ENCODE measurements at places on chromosomes 7 and 10. TPM values are rescaled to one million over a fixed set of nuclear protein-coding genes. Genes with fewer than 3 reads are reported as not detected.

DNA sequence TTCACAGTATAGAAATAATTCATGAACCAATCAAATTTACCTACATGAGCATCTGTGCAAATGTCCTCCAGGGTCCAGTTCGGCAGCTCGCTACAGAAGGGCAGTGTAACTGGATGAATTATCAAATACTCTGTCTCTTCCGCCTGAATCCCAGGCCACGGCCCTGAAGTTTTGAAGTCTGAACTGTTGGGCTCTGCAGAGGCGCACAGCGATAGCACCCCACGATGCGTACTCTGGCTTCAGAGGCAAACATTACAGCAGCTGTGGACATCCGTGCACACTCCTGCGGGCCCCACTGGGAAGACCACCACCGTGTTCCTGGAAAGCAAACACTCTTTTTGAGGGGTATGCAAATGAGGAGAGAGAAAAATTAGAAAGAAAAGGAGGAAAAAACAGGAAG, 259.8 kb upstream of the TCERG1L start:
- no peak for DNase-seq
- H3K36me3 ChIP-seq, result no peaks in the 10 kb centered on the region
- H3K4me3 ChIP-seq, result no peak overlapping the region
- no peaks in the 10 kb centered on the region for H3K4me1 ChIP-seq
- H3K27ac ChIP-seq, result peak overlapping the region; percentile 28
- no peaks in the 10 kb centered on the region for H3K27me3 ChIP-seq

DNA sequence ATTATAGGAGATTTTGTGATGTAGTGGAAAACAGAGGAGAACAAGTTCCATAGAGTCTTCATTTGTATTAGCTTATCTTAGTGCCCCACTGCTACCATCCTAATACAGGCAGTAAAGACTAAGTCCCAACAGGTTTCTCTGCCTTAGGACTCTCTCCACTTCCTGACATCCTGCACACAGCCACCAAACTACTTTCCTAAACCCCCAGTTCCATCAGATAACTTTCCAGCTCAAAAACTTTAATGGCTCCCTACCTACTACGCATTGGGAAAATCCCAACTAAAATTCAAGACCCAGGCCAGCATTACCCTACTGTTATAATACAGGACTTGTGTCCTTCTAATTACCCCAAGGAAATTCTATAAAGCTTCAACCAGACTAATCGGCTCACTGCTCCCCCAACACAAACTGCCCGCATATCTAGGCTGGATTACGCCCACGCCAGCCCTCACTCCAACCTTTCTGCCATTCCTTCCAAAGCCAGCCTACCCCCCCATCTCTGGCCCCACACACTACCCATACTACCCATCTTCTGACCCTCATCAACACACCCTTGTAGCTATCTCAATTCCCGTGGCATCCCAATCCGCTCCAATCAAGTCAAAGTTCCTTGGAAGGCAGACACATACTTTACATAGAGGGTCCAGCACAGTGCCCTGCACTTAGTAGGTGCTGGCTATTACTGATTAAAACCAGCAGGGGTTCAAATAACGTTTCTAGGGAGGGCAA, 1.4 kb downstream of the IDE start:
- H3K36me3 ChIP-seq, result peaks cover 2% of the 10 kb centered on the region
- H3K27ac ChIP-seq, result peak overlapping the region; percentile 57
- peak overlapping the region; percentile 90 for H3K4me3 ChIP-seq
- no peaks in the 10 kb centered on the region for H3K27me3 ChIP-seq
- no peak for DNase-seq
- H3K4me1 ChIP-seq, result peaks cover 37% of the 10 kb centered on the region

- peaks cover 8% of the 10 kb centered on the region for H3K36me3 ChIP-seq
- H3K4me1 ChIP-seq, result no peaks in the 10 kb centered on the region
- no peaks in the 10 kb centered on the region for H3K27me3 ChIP-seq
- no peak overlapping the region for H3K27ac ChIP-seq
Observed at GRCh38 chr10:18601321-18601720, 50.1 kb downstream of the NSUN6 start.

Gene DNAH11
- total RNA-seq, result 0.63 TPM

- H3K4me3 ChIP-seq, result no peak overlapping the region
- peaks cover 29% of the 10 kb centered on the region for H3K27me3 ChIP-seq
- H3K36me3 ChIP-seq, result no peaks in the 10 kb centered on the region
- DNase-seq, result no peak
- H3K4me1 ChIP-seq, result peaks cover 8% of the 10 kb centered on the region
Observed at GRCh38 chr10:26242706-26243350, 26.3 kb downstream of the GAD2 start.

GRCh38 chr7:65892835-65893234, 20.0 kb downstream of the VKORC1L1 start:
- H3K4me1 ChIP-seq, result peaks cover 4% of the 10 kb centered on the region
- no peak overlapping the region for H3K27ac ChIP-seq
- peaks cover 2% of the 10 kb centered on the region for H3K36me3 ChIP-seq

GRCh38 chr10:49521062-49521461, 17.9 kb downstream of the ERCC6 start:
- peaks cover 12% of the 10 kb centered on the region for H3K4me1 ChIP-seq
- peaks cover 11% of the 10 kb centered on the region for H3K36me3 ChIP-seq
- no peak overlapping the region for H3K27ac ChIP-seq
- H3K27me3 ChIP-seq, result no peaks in the 10 kb centered on the region
- H3K4me3 ChIP-seq, result no peak overlapping the region

Gene TMEM72
- total RNA-seq, result not detected

Gene CCL24
- not detected for total RNA-seq

DNA sequence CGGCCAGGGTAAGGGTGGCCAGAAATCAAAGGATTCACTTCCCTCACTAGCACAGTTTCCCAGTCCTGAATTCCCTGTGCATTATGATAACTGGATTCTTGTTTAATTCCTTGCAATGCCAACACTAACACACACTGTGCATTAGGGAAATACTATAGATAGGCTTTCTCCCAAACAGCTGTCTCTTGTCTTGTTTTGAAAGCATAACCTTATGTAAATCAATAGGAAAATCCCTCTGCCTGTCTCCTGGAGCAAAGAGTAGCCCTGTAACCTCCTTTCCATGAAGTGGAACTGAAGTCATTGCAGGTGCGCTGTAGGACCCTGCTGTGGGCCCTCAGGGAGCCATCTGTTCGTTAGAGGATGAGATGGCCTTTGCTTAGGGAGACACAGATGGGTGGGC, 82.8 kb upstream of the FAM171A1 start:
- H3K27me3 ChIP-seq, result no peaks in the 10 kb centered on the region
- DNase-seq, result no peak
- H3K4me1 ChIP-seq, result peaks cover 14% of the 10 kb centered on the region
- H3K4me3 ChIP-seq, result no peak overlapping the region
- no peak overlapping the region for H3K27ac ChIP-seq

DNA sequence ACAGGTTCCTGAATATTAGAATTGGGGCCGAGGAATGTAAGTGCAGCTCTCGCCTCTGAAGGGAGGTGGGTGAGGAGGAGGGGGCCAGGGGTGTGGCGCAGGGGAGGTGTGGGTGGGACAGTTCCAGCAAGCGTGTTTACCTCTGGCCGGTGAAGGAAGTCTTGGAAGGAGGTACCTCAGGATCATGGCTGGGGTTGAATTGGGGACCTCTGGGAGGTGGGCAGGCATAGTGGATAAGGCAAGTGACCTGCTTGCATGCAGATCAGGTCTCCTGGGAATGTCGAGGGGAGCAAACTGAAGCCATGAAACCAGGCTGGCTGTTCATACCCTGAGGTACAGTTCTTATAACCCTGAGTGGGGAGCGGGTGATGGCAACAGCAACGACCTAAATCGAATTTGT, 2.0 kb downstream of the ZNF775 start:
- no peak for DNase-seq
- peaks cover 83% of the 10 kb centered on the region for H3K4me1 ChIP-seq
- peak overlapping the region; percentile 99 for H3K4me3 ChIP-seq

DNA sequence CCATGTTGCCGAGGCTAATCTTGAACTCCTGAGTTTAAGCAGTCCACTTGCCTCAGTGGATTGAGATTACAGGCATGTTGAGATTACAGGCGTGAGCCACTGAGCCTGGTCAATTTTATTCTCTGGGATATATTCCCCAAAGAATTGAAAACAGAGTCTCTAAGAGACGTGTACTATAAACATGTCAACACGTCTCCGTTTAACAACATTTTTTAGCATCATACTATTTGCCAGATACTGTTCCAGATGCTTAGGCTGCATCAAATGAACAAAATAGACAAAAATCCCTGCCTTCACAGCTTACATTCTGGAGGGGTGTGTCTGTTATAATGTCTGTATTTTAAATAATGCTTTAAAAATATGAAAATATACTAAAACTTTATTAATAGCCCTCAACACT, 54.1 kb upstream of the PRKG1 start:
- H3K36me3 ChIP-seq, result no peaks in the 10 kb centered on the region
- H3K27ac ChIP-seq, result no peak overlapping the region
- H3K4me1 ChIP-seq, result no peaks in the 10 kb centered on the region
- no peak overlapping the region for H3K4me3 ChIP-seq
- DNase-seq, result no peak

GRCh38 chr7:8613191-8613590, 179.8 kb downstream of the NXPH1 start:
- no peaks in the 10 kb centered on the region for H3K36me3 ChIP-seq
- peaks cover 2% of the 10 kb centered on the region for H3K27me3 ChIP-seq
- H3K4me1 ChIP-seq, result no peaks in the 10 kb centered on the region
- no peak overlapping the region for H3K27ac ChIP-seq
- no peak overlapping the region for H3K4me3 ChIP-seq

Gene GPR26
- not detected for total RNA-seq

DNA sequence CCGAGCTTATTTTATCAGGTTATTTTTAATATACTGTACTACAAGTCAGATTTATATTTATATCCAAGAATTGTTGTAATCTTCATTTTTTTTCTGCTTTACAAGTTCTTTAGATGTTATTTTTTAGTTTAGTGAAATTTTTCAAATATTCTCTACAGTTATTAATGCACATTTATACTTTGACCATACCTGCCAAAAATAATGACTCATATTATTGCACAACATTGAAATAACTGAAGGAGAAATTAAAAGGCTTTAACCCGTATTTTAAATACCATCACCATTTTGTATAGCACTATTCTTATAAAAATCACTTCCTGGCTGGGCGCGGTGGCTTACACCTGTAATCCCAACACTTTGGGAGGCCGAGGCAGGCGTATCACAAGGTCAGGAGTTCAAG, 278.5 kb downstream of the BICC1 start:
- no peak overlapping the region for H3K4me3 ChIP-seq
- no peaks in the 10 kb centered on the region for H3K27me3 ChIP-seq
- H3K36me3 ChIP-seq, result no peaks in the 10 kb centered on the region
- no peak overlapping the region for H3K27ac ChIP-seq

GRCh38 chr7:138886501-138886917, 88.5 kb upstream of the ATP6V0A4 start:
- no peak overlapping the region for H3K4me3 ChIP-seq
- H3K27ac ChIP-seq, result no peak overlapping the region
- H3K27me3 ChIP-seq, result no peaks in the 10 kb centered on the region
- peaks cover 35% of the 10 kb centered on the region for H3K4me1 ChIP-seq
- peak; percentile 45 for DNase-seq

DNA sequence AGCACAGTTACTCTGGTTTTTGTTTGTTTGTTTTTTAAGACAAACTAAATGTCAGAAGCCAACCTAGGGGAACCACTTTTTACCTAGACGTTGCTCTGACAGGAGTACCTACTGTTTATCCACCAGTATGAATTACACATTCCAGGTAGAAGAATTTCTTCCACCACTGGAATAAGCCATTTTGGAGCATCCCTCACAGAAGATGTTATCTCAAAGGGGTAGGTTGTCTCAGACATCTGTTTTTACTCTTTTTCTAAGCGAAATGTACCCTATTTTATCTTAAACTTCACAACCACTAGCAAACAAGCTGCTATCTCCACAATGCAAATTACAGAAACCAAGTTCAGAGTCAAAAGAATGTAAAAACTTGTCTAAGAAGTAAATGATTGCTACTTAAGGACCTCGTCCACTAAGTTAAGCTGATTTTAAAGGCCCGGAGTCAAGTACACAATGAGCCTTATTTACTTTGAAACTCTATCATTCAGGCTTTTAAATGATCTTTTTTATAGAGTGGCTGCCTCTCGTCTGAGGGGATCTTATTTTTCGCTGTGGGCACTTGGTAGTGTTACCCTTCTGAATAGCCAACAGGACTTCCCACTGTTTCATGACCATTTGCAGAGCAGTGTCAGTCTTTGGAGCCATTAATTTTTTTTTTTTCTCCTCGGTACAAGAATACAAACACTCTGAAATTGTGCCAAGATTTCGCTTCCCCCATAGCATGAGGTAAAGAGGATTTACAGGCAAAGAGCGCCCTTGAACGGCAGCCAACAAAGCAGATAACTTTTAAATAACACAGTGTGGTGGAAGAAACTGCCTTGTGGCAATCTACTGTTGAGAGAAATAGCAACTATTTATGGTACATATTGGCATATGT, 15.7 kb upstream of the ARMC3 start:
- no peaks in the 10 kb centered on the region for H3K27me3 ChIP-seq
- no peak overlapping the region for H3K4me3 ChIP-seq
- no peak overlapping the region for H3K27ac ChIP-seq

DNA sequence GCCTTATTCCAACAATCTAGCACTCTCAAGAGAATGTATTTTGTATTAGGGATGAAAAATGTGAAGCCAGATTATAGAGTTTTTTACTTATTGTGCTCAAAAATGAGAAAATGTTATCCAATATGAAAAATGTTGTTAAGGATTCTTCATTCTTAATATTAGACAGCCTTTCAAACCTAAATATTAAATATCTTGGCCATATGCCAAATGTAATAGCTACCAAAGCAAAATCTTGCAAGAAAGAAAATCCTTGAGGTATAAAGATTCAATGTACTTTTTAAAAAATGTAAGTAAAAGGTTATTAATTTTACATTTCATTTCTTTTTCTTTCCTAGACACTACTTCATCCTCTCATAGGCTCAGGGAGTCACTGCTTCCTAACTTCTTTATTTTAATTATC, 33.4 kb downstream of the MET start:
- DNase-seq, result no peak
- no peak overlapping the region for H3K27ac ChIP-seq
- no peaks in the 10 kb centered on the region for H3K4me1 ChIP-seq
- no peaks in the 10 kb centered on the region for H3K36me3 ChIP-seq

DNA sequence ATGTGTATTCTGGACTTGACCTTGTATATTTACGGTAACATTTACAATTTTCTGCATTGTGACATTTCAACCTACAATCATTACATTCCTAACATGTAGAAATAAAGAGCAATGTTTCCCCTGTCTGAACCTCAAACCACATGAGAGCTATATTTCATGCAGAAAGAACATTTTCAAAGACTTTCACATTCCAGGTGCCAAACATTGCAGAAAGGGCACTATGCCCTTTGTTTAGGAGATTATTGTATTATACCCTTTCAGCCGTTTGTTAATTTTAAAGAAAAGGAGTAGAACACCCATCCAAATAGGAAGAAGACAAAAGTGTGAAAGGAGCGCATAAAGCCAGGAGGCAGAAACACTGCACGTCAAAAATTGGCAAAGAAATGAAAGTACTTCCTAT, 260.4 kb downstream of the RELN start:
- no peaks in the 10 kb centered on the region for H3K36me3 ChIP-seq
- no peak for DNase-seq
- no peak overlapping the region for H3K4me3 ChIP-seq
- H3K4me1 ChIP-seq, result peaks cover under 1% of the 10 kb centered on the region
- peaks cover 19% of the 10 kb centered on the region for H3K27me3 ChIP-seq
- H3K27ac ChIP-seq, result no peak overlapping the region

Gene ZFAND4
- 16.1 TPM for total RNA-seq
